Amniotic stem cell (primary cell): ENCODE measurements at places on chromosomes 13 and 19.

- no peak for DNase-seq
Measured at GRCh38 chr13:46716821-46717220, 80.1 kb downstream of the ESD start.

DNA sequence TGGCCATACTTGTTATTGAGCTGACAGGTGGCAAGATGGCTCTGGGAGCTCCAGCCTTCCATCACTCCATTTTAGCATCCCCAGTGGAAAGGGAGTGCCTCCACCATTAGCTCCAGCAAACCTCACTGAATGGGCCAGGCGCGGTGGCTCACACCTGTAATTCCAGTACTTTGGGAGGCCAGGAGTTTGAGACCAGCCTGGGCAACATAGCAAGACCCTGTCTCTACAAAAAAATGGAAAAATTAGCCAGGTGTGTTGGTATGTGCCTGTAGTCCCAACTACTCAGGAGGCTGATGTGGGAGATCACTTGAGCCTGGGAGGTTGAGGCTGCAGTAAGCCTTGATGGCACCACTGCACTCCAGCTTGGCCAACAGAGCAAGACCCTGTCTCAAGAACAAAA is 86.2 kb downstream of the MAP4K1 start:
- no peak for DNase-seq

DNA sequence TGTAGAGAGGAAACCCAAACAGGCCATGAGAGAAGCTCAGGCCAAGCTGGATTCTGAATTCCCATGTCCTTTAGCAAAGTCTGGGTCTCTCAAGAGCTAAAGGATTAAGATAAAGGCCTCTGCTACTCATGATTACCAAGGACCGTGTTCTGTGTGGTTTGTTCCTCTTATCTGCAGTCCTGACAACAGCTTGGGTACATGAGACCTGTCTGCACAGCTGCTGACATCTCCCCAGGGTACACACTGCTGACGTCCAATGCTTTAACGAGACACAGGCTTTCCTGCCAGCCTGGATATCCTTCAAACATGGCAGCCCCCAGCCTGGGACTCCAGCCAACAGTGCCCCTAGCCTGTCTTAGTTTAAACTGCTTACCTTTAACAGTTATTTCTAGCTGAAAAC is 211.0 kb downstream of the SLC7A1 start:
- DNase-seq = no peak

GRCh38 chr13:48892688-48893075 is 83.0 kb upstream of the FNDC3A start:
- no peak for DNase-seq

DNA sequence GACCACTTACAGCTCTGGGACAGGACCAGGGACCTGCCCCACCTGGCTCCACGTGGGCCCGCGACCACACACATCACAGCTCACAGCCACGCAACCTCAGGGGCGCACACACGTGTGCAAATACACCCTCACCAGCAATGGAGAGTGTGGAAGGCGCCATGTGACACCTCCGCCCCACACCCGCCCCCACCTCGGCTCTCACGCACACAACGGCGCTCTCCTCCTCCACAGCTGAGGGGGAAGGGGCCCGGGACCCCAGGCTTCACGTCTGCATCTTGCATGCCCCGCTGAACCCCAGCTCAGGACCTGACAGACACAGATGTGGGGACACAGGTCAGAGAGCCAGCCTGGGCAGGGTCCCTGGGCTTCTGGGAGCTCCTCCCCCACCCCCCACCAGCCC is 6.4 kb upstream of the SHISA7 start:
- no peak for DNase-seq

GRCh38 chr13:114106991-114107685 is 25.3 kb downstream of the RASA3 start:
- no peak for DNase-seq

DNA sequence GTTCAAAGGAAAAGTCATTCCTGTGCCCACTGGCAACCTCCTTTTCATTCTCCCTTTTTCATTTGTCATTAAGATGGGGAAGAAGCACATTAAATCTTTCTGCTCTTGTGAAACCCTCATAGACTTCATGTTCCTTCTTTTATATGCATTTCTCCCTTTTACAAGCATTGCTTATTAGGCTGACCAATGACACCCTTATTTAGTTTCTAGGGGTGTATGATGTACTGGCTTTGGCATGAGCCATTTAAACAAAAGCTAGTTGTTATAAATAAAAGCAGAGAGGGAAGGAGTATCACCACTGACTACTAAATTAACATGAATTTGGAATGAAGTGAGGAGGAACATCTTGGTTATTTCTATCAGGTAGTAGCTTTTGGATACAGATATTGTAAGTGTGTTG is 68.2 kb upstream of the PCDH9 start:
- no peak for DNase-seq

GRCh38 chr13:24527266-24527775 is 14.7 kb upstream of the PARP4 start:
- DNase-seq = no peak

DNA sequence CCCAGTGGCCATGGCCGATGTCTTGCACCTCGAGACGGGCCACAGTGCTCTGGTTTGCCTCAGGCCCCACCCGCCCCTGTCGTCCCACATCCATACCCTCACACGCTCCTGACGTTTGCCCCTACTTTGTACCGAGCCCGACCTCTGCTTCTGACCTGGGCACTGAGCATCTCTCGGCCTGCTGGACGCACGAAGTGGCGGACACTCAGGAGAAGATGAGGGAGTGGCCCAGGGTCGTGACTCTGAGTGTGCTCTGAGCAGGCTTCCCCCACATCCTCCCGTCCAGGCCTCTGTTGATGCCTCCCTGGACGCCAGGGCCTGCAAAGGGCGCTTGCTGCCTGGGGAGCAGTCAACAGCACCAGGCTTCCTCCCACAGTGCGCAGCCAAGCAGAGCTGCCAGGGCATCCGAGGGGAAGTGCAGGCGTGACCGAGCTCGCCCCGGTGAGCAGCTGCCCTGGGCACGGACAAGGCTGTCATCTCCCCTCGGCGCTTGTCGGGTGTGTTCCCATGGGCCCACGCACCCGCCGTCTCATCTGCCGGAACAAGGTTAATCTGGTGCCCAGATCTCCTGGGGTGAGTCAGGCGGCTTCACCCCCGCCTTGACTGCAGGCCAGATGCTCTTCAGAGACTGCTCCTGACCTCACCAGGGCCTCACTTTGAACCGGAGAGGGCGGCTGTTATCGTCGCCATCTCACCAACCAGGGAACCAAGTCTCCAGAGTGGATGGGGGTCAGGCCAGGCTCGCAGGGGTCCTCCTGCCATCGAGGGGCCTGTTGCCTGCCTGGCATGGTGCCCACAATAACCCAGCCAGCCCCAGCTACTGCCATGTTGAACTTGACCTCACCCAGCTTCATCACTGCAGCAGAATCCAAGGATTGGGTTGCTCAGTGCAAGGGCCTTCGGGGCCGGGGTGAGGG is 27.2 kb downstream of the COMP start:
- no peak for DNase-seq

GRCh38 chr13:27158335-27158734 is 13.3 kb downstream of the USP12 start:
- no peak for DNase-seq

DNA sequence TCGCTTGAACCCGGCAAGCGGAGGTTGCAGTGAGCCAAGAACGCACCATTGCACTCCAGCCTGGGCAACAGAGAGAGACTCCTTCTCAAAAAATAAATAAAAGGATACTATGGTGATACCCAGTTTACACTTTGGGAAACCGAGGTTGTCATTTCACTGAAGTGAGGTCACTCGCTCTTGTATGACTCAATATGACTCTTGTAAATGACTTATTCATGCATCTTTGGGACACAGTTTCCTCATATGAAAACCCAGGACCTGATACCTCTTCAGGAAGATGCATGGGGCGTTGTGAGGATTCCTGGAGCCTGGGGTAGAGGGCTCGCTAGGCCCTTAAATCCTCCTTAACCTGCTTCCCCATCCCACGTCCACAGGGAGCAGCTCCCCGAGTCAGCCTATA is 4.5 kb downstream of the PSMD8 start:
- DNase-seq = no peak

DNA sequence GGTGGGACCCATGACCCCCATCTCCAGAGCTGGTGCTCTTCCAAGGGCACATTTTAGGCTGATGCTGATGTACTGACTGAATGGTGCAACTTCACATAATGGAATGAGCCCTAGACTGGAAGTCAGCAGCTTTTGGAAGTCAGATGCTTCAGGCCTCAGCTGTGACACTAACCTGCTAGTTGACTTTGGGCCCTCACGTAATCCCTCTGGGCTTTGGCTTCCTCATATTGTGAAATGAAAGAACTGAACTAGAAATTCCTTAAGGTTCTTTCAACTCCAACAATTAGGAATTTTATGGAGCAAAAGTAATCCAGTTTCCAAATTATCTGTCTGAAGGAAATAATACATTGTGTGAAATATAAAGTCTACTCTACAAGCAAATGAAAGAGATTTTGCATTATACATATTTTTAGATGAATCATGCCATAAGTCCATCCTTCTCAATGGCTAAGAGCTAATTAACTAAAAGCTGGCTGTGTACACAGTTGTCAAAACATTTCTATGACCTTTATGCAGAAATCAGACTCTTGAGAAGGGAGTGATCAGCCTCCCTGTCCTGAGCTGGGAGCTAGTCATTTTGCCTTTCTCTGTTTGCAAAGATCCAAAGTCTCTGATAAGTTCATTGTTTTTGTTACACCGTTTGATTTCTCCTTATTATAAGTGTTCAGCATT is 204.2 kb downstream of the DCLK1 start:
- DNase-seq = no peak

- no peak for DNase-seq
Measured at GRCh38 chr19:28429356-28429755, 783.6 kb downstream of the UQCRFS1 start.

DNA sequence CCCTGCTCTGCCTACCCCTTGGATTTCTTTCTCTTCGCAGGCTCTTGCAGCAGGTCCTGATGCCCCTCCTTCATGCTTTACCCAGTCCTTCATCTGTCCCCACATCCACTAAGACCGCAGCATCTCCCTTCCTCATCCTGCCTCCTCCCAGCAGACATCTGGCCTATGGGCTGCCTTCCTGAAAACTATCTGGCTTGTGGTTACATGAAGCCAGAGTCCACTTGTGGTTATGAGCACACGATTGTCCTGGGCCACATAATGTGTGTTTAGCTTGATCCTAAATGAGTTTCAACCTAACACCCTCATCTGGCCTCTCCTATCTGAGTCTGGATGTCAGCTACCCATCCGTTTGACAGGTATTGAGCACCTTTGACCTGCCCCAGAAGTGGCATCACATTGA is 5.5 kb upstream of the ZNF175 start:
- no peak for DNase-seq

DNA sequence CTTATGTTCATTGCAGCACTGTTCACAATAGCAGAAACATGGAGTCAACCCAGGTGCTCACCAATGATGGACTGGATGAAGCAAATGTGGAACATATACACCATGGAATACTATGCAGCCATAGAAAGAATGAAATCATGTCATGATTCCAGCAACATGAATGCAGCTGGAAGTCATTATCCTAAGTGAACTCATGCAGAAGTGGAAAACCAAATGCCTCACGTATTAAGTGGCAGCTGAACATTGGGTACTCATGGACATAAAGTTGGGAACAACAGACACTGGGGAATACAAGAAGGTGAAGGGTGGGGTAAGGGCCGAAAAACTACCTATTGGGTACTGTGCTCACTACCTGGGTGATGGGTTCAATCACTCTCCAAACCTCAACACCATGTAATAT is 915.9 kb downstream of the UQCRFS1 start:
- DNase-seq = no peak

DNA sequence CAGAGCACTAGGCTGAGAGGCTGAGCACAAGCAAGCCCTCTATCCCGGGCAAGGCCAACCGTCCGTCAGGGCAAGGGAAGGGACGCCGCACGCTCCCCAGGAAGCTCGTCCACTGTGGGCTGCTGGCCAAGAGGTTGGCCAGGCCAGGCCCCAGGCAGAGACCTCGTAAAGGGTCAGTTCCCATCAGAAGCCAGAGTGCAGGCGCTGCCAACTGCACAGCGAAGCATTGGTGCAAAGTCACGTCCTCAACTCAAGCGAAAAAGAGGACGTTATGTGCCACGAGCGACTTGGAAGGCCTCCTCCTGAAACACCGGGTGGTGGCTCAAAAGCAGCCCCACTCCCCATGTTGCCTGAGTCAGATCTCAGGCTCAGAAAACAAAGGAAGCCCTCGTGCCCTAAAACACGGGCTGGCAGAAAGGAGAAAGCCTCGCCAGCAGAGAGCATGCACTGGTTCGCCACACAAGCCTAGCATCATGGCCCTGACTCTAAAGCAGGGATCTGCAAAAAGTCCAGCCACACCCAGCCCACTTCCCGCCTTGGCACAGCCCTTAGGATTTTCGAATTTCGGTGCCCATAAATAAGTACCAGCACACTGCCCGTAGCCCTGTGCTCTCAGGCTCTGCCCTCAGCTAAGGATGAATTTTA is 4.7 kb downstream of the AKAP8 start:
- no peak for DNase-seq

- no peak for DNase-seq
Measured at GRCh38 chr19:2040647-2041432, 10.2 kb downstream of the MKNK2 start.

GRCh38 chr13:102680842-102681740 is 13.8 kb downstream of the METTL21C start:
- DNase-seq = no peak

GRCh38 chr13:80239571-80240255 is 101.2 kb downstream of the SPRY2 start:
- DNase-seq = no peak

DNA sequence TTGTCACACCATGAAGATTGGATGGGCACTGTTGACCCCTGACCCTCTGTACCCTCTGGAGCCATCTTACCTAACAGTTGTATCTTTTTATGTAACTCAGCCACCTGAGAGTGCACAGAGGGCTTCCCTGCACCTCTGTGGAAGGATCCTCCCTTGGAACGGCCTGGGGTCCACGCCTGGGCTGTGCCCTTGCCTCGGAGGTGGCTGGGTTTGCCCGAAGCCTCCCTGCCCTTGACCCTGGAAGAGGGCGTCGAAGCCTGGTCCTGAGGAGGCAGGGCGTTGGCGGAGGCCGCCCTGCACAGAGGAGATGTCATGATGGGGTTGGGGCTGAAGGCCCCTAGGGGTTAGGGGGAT is 241 bp downstream of the ODAD3 start:
- DNase-seq = no peak

GRCh38 chr13:26558074-26558805 is 757 bp downstream of the WASF3 start:
- no peak for DNase-seq

DNA sequence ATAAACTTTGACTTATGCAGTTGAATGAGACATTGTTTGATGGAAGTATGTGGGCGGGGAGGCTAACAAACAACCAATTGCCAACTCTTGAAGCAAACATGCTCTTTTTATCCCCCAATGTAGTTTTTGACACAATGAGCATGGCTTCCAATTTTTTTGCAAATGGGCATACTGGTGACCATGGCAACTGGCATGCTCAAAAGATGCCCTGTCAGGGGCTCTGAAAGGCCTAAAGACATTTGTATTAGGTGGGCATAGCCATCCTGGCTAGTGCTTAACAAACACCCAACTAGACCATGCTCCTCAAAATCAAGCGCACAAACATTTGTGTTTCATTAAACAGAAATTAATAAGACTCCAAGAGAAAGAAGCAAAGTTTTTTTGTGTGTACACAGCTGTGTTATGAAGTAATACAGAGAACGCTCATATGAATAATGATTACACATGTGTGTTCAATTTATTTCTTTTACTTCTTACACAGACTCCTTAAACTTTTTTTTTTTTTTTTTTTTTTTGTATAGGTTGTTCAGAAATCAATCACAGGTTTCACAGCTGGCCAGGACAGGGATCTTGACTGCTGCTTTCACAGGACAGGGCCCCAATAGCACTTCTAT is 95.6 kb downstream of the DLEU7 start:
- no peak for DNase-seq
